Brain pericyte (primary cell): ENCODE measurements at places on chromosomes 5 and 9.

GRCh38 chr5:167509076-167509475 is 782.4 kb upstream of the WWC1 start:
- DNase-seq: no peak

DNA sequence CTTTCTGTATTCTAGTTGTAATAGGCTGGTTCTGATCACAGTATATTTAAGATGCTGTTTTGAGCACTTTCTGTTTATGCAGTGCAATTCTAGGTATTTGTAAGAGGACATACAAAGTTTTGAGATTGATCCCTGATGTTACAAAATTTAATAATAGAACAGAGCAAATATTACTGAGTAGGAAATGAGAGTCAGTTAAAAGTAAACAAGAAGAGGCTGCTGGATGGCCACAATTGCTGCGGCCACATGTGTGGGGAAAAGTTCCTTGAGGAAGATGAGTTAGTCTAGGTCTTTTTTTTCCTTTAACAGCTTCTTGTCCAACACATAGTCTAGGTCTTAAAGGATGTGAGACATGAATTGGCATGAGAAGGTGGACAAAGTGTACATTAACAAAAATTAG is 11.3 kb downstream of the EHMT1 start:
- no peak for DNase-seq

- no peak for DNase-seq
These were observed 77.0 kb upstream of the STARD4 start for GRCh38 chr5:111589316-111589715.

DNA sequence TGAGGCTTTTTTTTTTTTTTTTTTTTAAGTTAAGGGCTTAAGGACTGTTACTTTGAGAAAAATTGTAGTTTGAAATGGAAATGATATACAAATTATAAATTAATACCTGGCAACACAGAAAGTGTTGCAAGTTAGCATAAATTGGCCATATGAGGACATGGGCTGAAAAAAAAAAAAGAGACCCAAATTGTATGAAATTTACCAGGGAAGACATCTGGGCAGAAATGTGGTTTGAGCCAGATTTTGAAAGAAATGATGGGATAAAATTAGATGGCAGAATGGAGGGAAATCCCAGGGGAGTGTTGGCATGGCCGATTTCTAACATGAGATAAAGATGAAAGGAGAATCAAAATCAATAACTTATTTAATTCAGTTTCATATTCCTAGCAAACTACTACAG is 472.1 kb downstream of the CTNND2 start:
- no peak for DNase-seq
